ENCODE measurements at places on chromosomes 3 and 15. TPM values are rescaled to one million over a fixed set of nuclear protein-coding genes. Genes with fewer than 3 reads are reported as not detected.
A peak's percentile ranks its signal among the peaks of the same experiment; 100 is the strongest.

GRCh38 chr15:77535845-77536244, 96.9 kb downstream of the LINGO1 start:
- H3K27me3 ChIP-seq, result no peaks in the 10 kb centered on the region
- peaks cover 9% of the 10 kb centered on the region for H3K4me1 ChIP-seq
- H3K27ac ChIP-seq, result no peak overlapping the region
- DNase-seq, result peak; percentile 43
- no peaks in the 10 kb centered on the region for H3K36me3 ChIP-seq

GRCh38 chr15:64256051-64256450, 93.2 kb upstream of the PPIB start:
- H3K4me1 ChIP-seq, result no peaks in the 10 kb centered on the region
- DNase-seq, result no peak
- H3K36me3 ChIP-seq, result no peaks in the 10 kb centered on the region
- no peak overlapping the region for H3K4me3 ChIP-seq
- H3K27me3 ChIP-seq, result no peaks in the 10 kb centered on the region
- no peak overlapping the region for H3K27ac ChIP-seq

GRCh38 chr3:126354776-126355175, 2.4 kb downstream of the KLF15 start:
- DNase-seq, result no peak
- peaks cover 4% of the 10 kb centered on the region for H3K4me1 ChIP-seq
- no peak overlapping the region for H3K27ac ChIP-seq
- no peak overlapping the region for H3K4me3 ChIP-seq
- H3K27me3 ChIP-seq, result no peaks in the 10 kb centered on the region
- no peaks in the 10 kb centered on the region for H3K36me3 ChIP-seq

GRCh38 chr3:51986010-51986947, 2.9 kb downstream of the ACY1 start:
- no peaks in the 10 kb centered on the region for H3K27me3 ChIP-seq
- peak; percentile 45 for DNase-seq
- H3K4me3 ChIP-seq, result 0 out of 2 replicates have a peak overlapping the region, but pooled peaks have one; percentile 14
- peaks cover 3% of the 10 kb centered on the region for H3K36me3 ChIP-seq

CX3CR1 gene
- 0.61 TPM for total RNA-seq

- H3K27ac ChIP-seq, result no peak overlapping the region
- no peaks in the 10 kb centered on the region for H3K27me3 ChIP-seq
- H3K36me3 ChIP-seq, result no peaks in the 10 kb centered on the region
These were observed 567.3 kb upstream of the KCNMB2 start for GRCh38 chr3:177968891-177969290.

- H3K36me3 ChIP-seq, result no peaks in the 10 kb centered on the region
- H3K27me3 ChIP-seq, result no peaks in the 10 kb centered on the region
- H3K27ac ChIP-seq, result no peak overlapping the region
- no peak overlapping the region for H3K4me3 ChIP-seq
- peaks cover 4% of the 10 kb centered on the region for H3K4me1 ChIP-seq
These were observed 53.5 kb downstream of the SEMA5B start for GRCh38 chr3:122973893-122974615.

GCNT3 gene
- 1.9 TPM for total RNA-seq

DNA sequence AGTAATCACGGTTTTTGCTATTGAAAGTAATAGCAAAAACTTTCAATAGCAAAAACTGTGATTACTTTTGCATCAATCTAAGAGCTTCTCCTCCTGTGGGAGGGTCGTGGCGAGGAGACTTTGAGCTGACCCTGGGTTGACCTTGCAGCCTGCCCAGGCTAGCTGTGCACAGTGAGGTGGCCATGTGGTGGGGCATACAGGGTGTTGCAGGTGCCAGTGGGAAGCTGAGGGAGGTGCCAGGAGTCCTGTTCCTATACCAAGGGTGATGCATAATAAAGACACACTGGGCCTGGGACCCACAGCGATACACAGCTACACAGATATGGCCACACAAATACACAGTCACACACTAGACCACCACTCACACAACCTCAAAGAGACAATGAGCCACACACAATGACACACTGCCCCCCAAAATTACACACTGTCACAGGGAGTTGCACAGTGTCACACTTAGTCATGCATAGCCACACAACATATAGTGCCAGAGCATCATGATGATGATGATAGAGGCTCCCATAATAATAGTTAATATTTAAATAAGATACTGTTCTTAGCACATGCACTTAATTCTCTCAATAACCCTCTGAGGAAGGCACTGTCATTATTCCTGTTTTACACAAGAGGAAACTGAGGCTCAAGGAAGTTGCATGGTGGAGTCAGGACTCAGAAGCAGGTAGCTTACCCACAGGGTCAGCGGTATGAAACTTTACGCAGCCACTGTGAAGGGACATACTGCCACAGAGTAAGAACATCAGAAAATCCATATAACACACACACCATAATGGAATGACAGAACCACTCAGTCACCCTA, 6.3 kb downstream of the PLCD1 start:
- peaks cover 5% of the 10 kb centered on the region for H3K4me1 ChIP-seq
- no peaks in the 10 kb centered on the region for H3K27me3 ChIP-seq
- H3K4me3 ChIP-seq, result peak overlapping the region; percentile 80
- no peak for DNase-seq
- no peaks in the 10 kb centered on the region for H3K36me3 ChIP-seq

EPHB1 gene
- total RNA-seq, result 4.6 TPM

LTF gene
- not detected for total RNA-seq

ADGRG7 gene
- total RNA-seq, result 4.2 TPM

DNA sequence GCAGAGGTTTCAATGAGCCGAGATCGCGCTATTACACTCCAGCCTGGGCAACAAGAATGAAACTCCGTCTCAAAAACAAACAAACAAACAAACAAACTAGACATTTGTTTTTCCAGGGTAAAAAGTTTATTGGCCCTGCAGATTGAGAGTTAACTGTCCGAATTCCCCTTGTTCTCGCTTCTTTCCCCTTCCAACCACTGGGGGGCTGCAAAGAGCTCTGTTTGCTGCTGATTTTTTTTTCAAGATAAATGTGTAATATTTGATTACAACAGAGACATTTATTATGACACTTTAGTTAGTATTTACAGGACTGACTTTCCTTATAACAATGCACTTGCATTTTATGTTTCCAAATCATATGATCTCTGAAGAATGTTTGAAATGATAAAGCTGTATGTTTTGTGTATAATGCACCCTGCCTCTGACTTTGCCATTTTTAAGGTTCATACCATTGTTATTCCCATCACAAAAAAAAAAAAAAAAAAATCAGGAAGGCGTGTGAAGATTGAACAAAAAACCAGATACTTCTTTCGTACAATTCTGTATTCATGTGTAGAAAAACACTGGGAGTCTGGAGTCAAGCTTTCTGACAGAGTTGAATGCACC, 2.8 kb downstream of the CLSTN2 start:
- H3K4me1 ChIP-seq, result no peaks in the 10 kb centered on the region
- no peaks in the 10 kb centered on the region for H3K27me3 ChIP-seq
- no peak overlapping the region for H3K27ac ChIP-seq
- H3K4me3 ChIP-seq, result no peak overlapping the region

OR5H2 gene
- not detected for total RNA-seq

GRCh38 chr3:74268753-74269152, 345.7 kb downstream of the CNTN3 start:
- H3K36me3 ChIP-seq, result no peaks in the 10 kb centered on the region
- no peaks in the 10 kb centered on the region for H3K4me1 ChIP-seq
- H3K4me3 ChIP-seq, result no peak overlapping the region
- DNase-seq, result no peak

DNA sequence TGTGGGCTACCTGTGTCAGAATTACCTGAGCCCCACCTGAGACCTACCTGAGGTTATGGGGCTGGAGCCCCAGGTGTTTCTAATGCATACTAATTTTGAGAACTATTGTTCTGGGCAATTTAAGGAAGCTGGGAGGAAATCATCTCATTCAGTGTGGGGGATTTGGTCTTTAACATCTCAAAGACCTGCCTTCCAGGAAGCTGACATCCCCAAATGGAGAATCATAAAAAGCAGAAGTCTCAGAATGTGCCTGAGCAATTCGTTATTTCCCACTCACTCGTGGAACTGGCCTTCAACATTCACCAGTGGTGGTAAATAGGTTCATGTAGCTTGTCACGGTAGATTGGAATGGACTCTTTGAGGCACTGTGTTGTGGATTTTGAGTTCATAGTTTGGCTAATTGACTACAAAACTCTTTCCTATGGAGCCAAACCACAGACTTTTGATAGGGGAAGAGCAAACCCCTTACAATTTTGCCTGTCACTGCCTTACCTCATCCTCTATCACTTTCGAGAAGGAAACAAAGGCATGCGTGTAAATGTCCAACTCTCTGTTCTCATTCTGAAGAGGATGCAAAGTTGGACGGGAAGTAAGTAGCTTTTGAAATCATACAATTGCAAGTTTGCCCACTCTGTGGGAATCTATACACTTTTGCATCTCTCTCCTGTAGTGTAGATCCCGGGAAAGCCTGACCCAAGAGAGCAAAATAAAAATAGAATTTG, 521.0 kb upstream of the MDFIC2 start:
- DNase-seq, result no peak
- no peaks in the 10 kb centered on the region for H3K27me3 ChIP-seq
- no peaks in the 10 kb centered on the region for H3K36me3 ChIP-seq
- H3K4me1 ChIP-seq, result no peaks in the 10 kb centered on the region
- no peak overlapping the region for H3K27ac ChIP-seq

GRCh38 chr15:64558460-64559179, 98.2 kb downstream of the ZNF609 start:
- peak overlapping the region; percentile 19 for H3K27ac ChIP-seq
- no peak for DNase-seq
- no peaks in the 10 kb centered on the region for H3K36me3 ChIP-seq
- peaks cover 22% of the 10 kb centered on the region for H3K4me1 ChIP-seq
- H3K4me3 ChIP-seq, result no peak overlapping the region
- no peaks in the 10 kb centered on the region for H3K27me3 ChIP-seq

WNT5A gene
- 8.9 TPM for total RNA-seq

- H3K4me1 ChIP-seq, result no peaks in the 10 kb centered on the region
- no peak overlapping the region for H3K27ac ChIP-seq
- H3K36me3 ChIP-seq, result no peaks in the 10 kb centered on the region
- DNase-seq, result no peak
- H3K27me3 ChIP-seq, result no peaks in the 10 kb centered on the region
These were observed 21.4 kb downstream of the CBLB start for GRCh38 chr3:105847452-105847851.

GOLGA6L7 gene
- not detected for total RNA-seq

GRCh38 chr3:42655980-42656679, 2.6 kb downstream of the ZBTB47 start:
- H3K4me1 ChIP-seq, result peaks cover 19% of the 10 kb centered on the region
- no peaks in the 10 kb centered on the region for H3K36me3 ChIP-seq
- no peak overlapping the region for H3K27ac ChIP-seq
- no peak for DNase-seq
- H3K4me3 ChIP-seq, result no peak overlapping the region
- no peaks in the 10 kb centered on the region for H3K27me3 ChIP-seq

DNA sequence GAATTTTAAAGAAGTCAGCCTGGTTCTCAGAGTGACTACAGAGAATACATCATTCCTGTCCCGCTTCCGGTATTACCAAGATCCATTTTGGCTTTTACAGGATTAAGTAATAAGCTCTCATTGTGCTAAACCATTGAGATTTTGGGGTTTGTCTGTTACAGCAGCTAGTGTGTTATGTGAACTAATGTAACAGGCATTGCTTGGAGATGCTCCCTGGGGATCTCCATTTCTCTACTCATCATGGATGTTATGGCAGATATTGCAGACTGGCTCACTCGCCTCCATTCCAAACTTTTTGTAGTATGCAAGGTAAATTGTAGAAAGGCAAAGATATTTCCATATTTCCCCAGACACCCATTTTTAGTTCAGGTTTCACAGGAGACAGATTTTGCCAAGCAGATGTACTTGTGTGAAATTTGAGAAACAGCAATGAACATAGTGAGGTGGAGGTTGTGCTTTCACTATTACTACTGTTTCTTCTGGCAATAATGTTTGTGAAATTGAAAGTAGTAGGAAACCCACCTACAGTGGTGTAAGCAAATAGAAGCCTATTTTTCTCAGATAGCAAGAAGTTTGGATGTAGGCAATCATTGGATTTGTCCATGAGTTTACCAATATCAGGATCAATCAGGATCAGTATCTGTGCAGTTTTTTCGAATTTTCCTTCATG, 177.1 kb upstream of the GALNT15 start:
- DNase-seq, result no peak
- H3K27ac ChIP-seq, result no peak overlapping the region
- no peaks in the 10 kb centered on the region for H3K27me3 ChIP-seq
- H3K36me3 ChIP-seq, result no peaks in the 10 kb centered on the region
- H3K4me1 ChIP-seq, result no peaks in the 10 kb centered on the region
- H3K4me3 ChIP-seq, result no peak overlapping the region

HGD gene
- total RNA-seq, result 102 TPM

- H3K4me1 ChIP-seq, result no peaks in the 10 kb centered on the region
- H3K36me3 ChIP-seq, result no peaks in the 10 kb centered on the region
- H3K27ac ChIP-seq, result no peak overlapping the region
- H3K27me3 ChIP-seq, result no peaks in the 10 kb centered on the region
- no peak overlapping the region for H3K4me3 ChIP-seq
These were observed 78.4 kb downstream of the WDR72 start for GRCh38 chr15:53681056-53681455.

USP50 gene
- total RNA-seq, result not detected

SCG5 gene
- total RNA-seq, result 0.84 TPM

GRCh38 chr3:32460031-32460749, 42.5 kb downstream of the CMTM6 start:
- H3K27ac ChIP-seq, result no peak overlapping the region
- peaks cover 1% of the 10 kb centered on the region for H3K36me3 ChIP-seq
- no peak overlapping the region for H3K4me3 ChIP-seq
- no peaks in the 10 kb centered on the region for H3K27me3 ChIP-seq

DNA sequence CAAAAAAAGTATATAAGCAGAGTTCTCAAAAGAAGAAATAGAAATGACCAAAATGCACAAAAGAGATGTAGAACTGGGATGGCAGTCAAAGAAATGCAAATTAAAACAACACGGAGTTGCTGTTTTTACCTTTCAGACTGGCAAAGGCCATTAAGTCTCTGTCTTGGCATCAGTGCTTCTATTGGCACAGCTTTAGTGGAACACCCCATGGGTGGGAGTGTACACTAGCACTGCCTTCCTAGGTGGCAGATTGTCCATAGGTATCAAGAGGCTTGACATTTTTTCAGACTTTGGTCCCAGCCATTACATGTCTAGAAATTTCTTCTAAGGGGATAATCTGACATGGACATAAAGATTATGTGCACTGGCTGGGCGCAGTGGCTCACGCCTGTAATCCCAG, 58.1 kb upstream of the VILL start:
- H3K4me1 ChIP-seq, result peaks cover 30% of the 10 kb centered on the region
- H3K27ac ChIP-seq, result no peak overlapping the region

GRCh38 chr3:194691481-194692283, 6.0 kb downstream of the FAM43A start:
- no peaks in the 10 kb centered on the region for H3K36me3 ChIP-seq
- H3K4me1 ChIP-seq, result no peaks in the 10 kb centered on the region
- no peak for DNase-seq
- no peak overlapping the region for H3K27ac ChIP-seq
- H3K4me3 ChIP-seq, result no peak overlapping the region

Measured in Caco-2 (cell line).